ENCODE measurements at places on chromosomes 6 and 20.

- no peak for DNase-seq
Observed at GRCh38 chr20:61422636-61423425, 170.8 kb downstream of the CDH4 start.

DNA sequence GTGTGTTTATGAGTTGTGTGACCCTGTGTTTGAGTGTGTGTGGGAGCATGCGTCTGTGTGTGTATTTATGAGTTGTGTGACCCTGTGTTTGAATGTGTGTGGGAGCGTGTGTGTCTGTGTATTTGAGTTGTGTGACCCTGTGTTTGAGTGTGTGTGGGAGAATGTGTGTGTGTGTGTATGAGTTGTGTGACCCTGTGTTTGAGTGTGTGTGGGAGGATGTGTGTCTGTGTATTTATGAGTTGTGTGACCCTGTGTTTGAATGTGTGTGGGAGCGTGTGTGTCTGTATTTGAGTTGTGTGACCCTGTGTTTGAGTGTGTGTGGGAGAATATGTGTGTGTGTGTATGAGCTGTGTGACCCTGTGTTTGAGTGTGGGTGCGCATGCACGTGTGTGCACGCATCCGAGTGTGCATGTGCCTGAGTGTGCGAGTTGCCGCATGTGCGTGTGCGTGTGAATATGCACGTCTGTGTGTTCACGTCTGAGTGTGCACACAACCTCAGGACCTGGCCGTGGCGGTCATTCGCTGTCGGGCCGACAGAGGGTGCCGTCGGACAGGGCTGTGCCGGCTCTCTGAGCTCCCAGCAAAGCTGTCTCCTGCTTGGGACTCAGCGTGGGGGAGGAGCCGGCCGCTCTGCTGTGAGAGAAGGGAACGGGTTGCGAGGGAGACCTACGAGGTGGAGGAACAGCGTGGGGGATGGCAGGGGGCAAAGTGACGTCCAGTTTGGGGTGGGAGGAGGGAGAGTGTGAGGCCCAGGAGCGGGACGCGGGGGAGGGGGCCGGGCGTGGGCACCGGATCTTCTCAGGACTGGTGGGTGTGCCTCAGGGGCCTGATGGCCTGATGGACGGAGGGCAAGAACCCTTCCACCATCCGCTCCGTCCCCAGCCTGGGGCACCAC lies 19.7 kb downstream of the SLC17A9 start:
- DNase-seq, result peak; percentile 83

GRCh38 chr6:107423474-107423990 lies 35.8 kb downstream of the PDSS2 start:
- no peak for DNase-seq

- no peak for DNase-seq
Observed at GRCh38 chr6:24882835-24883555, 52.8 kb downstream of the RIPOR2 start.

- DNase-seq, result no peak
Observed at GRCh38 chr6:14824060-14824459, 421.8 kb upstream of the JARID2 start.

Measured in stimulated activated CD4-positive, alpha-beta T cell treated with anti-CD3 and anti-CD28 coated beads, Interleukin-4, amount 100 ng/mL, for 4 hours (primary cell).